GM10248 (cell line): ENCODE measurements at places on chromosomes 6 and 20.

- DNase-seq: no peak
These were observed 55.9 kb upstream of the RNF24 start for GRCh38 chr20:4071178-4071693.

DNA sequence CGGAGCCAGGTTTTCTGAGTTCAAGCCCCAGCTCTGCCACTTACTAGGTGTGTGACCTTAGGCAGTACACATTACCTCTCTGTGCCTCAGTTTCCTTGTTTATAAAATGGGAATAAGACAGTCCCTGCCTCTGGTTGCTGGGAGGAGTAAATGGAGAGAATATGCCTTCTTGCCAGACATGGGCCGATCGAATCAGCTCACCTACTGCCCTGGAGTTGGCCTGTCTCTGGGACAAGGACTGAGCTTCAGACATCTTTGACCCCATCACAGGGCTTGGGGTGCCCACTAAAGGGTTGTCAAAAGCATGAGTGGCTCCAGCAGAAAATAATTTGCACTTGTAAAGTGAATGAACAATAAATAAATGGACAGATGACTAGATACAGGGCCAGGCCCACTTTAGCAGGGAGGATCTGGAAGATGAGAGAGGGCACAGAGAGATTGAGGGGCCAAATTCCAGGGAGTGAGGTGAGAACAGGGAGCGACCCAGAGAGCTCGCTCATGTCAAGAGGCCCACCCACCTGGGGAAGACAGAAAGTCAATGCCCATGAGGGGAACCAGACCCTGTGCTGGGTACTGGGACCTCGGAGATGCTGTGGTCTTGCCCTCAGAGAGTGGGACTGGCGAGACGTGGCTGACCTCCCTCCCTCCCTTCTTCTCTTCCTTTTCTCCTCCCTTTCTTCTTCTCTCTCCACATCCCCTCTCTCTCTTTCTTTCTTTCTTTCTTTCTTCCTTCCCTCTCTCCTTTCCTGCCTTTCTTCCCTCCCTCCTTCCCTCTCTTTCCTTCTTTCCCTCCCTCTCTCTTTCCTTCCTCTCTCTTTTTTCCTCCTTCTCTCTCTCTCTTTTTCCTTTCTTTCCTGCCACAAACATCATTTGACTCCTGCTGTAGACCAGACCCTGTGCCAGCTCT, 3.9 kb upstream of the BPIFA2 start:
- no peak for DNase-seq

- no peak for DNase-seq
These were observed 790.1 kb downstream of the TENT5A start for GRCh38 chr6:80962382-80962781.

DNA sequence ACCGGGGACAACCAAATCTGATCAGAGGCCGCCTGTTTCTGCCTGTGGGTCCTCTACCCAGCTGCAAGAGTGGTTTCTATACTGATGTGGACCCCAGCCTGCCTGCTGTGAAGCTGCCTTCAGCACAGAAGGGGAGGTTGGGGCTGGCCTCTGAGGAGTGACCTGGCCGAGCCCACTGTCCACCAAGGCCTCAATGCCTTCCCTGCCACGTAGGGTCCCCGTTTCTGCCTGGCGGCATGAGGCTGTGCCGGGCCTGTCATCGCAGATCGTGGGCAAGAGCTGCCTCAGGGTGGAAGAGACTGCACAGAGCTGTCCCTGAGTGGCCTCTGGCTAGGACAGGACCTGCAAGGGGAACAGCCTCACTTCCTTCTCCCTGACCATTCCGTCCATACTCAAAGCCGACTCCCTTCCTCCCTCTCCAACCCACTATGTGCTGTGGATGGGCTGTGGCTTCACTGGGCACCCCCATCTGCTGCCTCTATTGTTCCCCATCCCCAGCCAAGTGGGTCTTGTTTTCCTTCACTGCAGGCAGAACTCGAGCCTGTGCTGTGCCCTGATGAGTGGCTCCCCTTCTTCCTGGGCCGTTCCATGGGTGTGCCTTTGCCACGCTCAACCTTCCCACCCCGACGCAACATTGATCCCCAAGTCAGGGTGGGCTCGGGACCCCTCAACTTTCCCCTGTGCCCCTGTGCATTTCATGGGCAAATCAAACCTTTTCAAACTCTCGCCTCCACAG, 60.3 kb downstream of the ERMARD start:
- no peak for DNase-seq

- no peak for DNase-seq
These were observed 418.5 kb upstream of the JARID2 start for GRCh38 chr6:14827354-14827753.

- DNase-seq: no peak
These were observed 51.8 kb downstream of the ELOVL4 start for GRCh38 chr6:79895382-79896074.

DNA sequence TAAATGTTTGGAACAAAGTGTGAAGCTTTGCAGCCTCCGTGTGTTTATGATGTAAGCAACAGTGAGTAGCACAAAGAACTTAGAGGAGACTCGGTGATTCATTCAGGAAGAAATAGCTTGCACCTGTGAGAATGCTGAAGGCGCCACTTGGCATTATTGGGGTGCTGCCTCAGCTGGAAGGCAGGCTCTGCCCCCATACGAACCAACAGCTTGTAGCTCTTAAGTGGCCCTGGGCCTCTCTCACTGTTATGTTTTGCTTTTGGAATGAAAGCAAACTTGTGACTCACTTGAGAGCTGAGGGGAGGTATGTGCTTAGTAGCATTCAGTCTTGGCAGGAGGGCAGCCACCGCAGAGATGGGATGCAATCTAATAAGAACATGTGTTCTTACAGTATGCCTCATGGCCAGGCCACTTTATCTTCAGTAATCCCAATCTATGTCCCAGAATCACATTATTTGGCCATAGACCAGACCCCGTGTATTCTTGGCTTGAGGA, 310.7 kb downstream of the EYA4 start:
- DNase-seq: no peak

- no peak for DNase-seq
These were observed 155.2 kb downstream of the TTLL2 start for GRCh38 chr6:167479901-167480648.
